CD4-positive, alpha-beta T cell treated with Interleukin-10 for 1 hour (primary cell): ENCODE measurements at places on chromosomes 3 and 15.

DNA sequence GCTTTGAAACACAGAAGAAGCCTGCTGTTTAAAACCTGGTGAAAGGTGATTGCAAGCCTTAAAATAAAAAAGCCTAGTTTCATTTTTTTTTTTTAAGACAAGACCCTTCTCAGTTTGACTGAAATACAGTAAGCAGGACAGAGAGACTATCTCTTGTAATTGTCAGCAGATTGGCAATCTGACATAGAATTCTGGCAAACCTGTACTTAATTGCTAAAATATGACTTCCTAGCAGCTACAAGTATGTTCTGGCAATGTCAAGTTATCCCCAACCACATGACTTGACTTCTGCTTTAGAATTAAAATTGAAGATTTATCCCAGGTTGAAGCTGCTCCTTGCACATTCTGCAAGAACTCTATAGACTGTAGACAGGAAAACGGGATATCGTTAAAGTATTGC is 232.8 kb upstream of the NR2F2 start:
- DNase-seq, result no peak

- no peak for DNase-seq
These were observed 110.4 kb downstream of the RPL22L1 start for GRCh38 chr3:170759511-170760173.

DNA sequence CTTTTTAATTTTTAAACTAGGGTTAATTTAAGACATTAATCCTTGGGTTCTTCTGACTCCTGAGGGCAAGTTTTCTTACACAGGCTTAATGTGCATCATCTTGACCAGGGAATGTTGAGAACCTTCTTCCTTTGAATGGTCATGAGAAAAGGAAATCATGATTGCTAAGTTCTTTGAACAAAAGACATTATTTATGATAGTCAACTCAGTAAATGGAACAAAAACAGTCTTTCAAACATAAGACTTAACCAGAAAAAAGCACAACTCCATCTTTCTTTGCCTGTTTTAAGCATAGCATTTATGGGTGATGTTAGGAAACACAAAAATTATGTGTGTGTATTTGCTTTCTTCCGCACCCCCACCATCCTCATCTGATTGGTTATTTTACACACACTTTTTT is 5.4 kb downstream of the TLNRD1 start:
- DNase-seq, result no peak

GRCh38 chr3:181487236-181487978 is 224.3 kb upstream of the SOX2 start:
- no peak for DNase-seq

DNA sequence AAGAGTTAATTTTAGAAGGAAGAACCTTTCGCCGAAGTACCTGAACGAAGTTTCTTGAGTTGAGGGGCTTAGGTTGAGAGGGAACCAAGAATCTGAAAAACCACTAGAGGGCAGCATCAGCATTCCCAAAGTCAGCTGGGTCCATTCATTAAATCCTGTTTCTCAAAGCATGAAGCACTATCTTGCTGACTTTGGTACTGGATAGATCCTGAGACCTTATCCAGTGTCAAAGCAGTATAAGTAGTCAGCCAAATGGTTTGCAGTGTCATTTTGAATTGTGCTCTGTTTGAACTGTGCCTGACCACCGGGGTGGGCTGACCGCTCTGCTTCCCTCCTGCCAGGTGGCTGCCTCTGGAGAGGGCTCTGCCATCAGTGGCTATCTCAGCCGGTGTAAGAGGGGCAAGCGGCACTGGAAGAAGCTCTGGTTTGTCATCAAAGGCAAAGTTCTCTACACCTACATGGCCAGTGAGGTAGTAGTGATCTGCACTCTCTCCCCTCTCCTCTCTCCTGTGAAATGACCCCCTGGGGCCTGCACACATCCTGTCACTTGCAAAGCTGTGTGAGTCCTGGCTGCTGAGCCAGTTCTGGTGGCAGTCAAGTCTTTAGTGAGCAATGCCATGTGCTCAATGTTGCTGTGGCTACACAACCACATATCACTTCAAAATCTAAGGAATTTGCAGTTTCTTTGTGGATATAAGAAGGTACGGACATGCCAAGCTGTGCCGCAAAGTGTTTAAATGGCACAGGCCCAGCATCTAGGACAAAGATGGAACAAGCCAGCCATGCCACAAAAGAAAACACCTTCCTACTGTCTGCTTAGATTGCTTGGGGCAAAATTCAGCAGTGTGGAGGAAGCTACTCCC is 21.4 kb upstream of the NR2C2 start:
- peak; percentile 54 for DNase-seq

- DNase-seq, result peak; percentile 82
These were observed 45.2 kb upstream of the RASA2 start for GRCh38 chr3:141441381-141442364.

GRCh38 chr3:46908294-46908985 is 30.9 kb downstream of the PTH1R start:
- no peak for DNase-seq

DNA sequence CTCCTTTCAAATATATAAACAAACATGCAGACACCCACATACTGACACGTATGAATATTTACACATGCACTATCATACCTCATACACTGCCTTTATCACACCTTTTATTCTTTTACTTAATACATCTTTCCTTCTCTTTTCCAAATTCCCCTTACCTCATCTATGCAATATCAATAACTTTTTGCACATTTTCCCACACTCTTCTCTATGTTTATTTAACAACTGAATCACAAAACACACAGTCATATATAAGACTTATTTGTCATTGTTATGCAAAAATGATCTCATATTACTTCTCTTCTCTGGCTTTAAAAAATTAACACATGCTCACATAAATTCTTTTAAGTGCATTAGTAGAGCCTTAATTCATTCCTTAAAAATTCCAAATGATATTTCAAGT is 461.4 kb downstream of the DIPK2A start:
- no peak for DNase-seq

GRCh38 chr15:49060710-49061495 is 14.7 kb upstream of the SECISBP2L start:
- DNase-seq, result no peak

DNA sequence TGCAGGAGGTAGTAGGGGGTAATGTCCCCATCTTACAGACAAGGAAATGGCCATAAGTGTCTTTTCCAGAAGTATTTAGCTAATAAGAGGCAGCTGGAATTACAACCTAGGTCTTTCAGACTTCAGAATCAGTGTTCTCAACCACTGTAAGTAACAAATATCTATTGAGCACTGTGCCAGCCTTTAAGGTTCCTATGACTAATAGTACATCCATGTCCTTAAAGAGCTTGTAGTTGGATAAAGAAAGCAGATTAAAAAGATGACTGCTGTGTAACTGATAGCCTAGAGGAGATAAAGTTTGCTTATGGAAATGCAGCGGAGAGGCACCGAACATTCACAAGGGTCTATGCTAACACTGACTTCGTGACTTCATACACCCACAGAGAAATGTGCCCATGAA is 136.0 kb downstream of the KCNMB2 start:
- DNase-seq, result no peak

- no peak for DNase-seq
These were observed 261.3 kb downstream of the XXYLT1 start for GRCh38 chr3:195009616-195010015.

DNA sequence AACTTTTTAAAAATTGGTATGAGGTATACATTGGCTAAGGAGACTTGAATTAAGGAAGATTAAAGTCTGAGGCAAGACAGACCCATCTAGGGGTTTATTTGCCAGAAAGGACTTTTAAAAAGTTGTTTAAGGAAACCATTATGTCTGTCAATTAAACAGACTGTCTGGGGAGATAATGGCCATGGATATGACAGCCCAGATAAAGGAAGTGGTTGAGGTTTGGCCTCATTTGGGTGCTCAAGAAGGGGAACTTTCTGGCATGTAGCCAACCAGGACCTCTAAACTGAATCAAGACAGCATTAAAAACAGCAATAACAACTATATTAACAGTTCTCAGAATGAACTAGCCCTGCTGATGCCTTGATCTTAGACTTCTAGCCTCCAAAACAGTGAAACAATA is 9.9 kb upstream of the CD200R1L start:
- DNase-seq, result peak; percentile 67

DNA sequence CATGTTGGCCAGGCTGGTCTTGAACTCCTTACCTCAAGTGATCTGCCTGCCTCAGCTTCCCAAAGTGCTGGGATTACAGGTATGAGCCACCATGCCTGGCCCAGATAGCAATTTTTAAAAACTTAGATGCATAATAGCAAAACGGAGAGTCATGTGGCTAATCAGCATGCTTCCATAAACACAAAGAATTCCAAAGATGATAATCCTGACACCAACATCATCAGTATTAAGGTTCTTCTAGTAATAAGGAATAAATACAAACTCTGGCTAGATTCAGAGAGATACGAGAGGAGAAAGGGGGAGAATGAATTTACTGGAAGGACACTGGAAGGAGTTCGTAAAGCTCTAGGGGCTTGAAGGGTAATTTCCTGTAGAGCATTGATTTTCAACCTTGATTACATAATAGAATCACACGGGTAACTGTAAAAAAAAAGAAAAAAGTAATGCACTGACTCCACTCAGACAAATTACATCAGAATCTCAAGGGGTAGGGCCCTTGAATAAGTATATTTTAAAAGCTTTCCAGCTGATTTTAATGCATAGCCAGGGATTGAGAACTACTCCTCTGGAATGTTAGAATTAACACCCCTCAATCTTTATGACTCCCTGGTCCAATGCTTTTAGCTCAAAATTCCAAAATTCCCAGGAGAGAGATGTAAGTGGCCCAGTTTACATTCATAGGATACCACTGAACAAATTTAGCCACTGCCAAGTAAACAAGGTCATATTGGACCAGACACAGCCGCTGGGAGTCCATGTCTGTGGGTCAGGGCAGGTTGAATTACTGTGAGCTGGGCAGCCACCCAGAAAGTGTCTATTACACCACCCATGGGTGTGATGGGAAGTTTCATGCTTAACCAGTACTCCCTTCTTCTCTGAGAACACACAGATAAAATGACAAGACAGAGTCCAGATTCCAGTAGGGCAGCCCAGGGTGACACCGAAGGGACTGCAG is 243.9 kb downstream of the TBL1XR1 start:
- no peak for DNase-seq

DNA sequence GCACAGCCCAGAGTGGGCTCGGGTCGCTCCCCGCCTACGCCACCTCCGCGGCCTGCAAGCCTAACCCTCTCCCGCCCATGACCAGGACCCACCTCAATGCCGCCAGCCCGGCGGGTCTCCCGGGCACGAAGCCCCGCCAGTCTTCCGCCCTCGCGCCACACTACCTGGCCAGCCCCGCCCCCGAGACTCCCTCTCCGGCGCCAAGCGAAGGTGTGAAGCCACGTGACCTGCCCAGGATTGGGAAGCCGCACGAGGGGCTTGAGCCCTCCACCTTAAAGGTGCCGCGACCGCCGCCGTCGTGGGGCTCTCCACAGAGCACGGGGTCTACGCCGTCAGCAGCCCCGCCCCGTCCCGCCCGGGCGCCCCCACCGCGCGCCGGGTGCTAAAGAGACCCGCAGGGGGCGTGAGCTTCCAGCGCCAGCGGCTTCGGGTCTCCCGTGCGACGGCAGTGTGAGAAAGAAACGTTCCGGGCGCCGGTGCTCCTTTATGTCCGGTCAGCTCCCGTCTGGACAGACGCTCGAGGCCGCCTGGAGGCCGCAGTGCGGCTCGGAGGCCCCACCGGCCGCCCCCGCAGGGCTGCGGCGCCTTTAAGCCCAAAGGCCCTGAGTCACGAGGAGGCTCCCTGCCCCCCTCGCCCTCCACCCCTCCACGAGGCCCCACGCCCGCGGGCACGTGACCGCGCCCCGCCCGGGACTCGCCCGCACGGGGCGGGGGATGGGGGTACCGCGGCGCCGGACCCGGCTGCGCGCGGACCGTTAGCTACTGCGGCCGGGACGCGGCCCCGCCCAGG is at the start of gene CPEB1:
Gene CPEB1, minus strand, starts transcription at position 319 of the 790 bp plus-strand sequence. CDS start 18,904 bp downstream, outside the sequence.
- peak; percentile 26 for DNase-seq

DNA sequence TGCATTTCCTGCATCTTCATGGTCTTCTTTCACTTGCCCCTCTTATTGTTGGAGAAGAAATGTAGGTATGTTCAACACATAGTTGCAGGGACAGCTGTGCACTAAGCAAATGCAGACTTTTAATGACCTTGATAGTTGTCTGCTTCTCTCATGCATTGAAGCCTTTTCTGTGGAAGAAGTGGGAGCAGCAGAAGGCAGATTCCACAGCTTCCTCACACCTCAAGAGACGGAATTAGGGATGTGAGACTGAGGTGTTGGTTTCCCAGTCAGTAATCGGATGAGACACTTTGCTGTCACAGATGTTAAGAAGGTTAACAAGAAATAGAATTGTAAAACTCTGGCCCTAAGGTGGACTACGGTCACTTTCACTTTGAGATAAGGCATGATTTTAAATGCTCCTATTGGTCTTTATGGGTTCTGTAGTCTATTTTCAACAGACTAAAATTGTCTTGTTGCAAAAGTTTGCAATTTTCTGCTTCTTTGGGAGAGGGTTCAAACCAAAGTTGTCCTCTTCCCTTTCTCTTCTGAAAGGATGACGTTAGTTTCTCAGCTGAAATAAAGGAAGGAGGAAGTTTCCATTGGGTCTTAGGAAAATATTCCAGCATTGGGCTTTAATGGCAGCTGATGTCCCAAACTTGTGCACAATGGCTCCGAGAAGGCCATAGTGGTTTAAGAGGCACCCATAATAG is 117.4 kb downstream of the LPP start:
- DNase-seq, result no peak

- no peak for DNase-seq
These were observed 56.3 kb downstream of the TJP1 start for GRCh38 chr15:29765898-29766527.

DNA sequence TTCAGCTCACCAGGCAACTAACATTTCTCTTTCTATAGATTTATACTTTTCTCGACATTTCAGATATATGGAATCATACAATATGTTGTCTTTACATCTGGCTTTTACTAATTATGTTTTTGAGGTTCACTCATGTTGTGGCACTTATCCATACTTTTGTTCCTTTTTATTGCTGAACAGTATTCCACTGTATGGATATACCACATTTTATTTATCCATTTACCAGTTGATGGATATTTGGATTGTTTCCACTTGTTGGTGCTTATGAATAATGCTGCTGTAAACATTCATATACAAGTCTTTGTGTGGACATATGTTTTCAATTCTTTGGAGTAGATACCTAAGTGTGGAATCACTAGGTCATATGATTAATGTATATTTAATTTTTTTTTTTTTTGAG is 97.2 kb downstream of the LEKR1 start:
- no peak for DNase-seq

DNA sequence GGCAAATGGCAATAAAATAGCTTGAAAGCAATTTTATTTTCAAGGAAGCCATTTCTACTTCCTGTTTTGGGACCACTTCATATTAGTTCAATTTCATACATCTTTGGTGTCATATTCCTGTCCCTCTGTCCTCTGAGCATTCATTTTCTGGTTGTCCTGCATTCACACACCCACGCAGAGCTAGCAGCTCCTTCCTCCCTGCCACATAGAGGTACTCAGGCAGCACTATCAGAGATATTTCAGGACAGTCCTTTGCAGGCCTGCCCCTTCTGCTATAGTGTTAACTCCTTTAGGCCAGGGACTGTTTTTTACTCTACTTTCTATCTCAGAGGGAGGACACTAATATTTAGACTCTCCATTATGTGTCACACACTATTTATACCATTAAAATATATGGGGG is 132.0 kb downstream of the ECT2 start:
- DNase-seq, result no peak
